ENCODE measurements at places on chromosomes 5 and 9. TPM values are rescaled to one million over a fixed set of nuclear protein-coding genes. Genes with fewer than 3 reads are reported as not detected.

- DNase-seq = no peak
These were observed 26.3 kb downstream of the GOLGA2 start for GRCh38 chr9:128249558-128249907.

MED10 gene
- 23.5 TPM for total RNA-seq

DNA sequence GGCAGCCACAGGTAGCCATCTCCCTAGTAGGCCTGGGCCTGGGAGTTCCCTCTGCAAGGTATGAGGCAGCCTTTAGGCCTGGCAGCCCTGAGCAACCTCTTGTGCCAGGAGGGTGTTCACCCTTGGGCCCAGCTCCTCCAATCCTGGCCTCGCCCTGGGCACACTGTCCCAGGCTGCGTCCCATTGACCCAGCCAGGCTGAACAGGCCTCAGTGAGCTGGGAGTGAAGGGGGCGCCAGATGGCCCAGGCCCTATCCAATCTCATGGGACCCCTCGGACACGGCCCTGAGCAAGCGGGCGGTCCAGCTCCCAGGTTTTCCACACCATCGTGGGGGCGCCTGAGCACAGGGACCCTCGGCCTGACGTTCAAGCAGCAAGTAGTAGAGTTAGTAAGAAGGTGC, 14.5 kb downstream of the SH3GLB2 start:
- no peak for DNase-seq

GRCh38 chr5:40615586-40616170, 64.0 kb upstream of the PTGER4 start:
- no peak for DNase-seq

DNA sequence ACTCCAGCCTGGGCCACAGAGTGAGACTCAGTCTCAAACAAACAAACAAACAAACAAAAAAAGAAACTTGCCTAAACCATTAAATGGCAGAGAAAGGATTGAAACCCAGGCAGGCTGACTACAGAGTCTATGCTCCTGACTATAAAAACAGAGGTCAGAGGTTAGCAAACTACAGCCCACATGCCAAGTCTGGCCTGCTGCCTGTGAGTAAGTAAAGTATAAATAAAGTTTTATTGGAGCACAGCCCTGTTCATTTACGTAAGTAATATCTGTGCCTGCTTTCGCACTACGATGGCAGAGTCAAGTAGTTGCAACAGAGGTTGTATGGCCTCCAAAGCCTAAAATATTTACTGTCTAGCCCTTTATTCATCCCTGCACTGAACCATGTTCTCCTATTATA, 11.6 kb downstream of the POLR1E start:
- no peak for DNase-seq

- no peak for DNase-seq
These were observed 117.9 kb downstream of the GADD45G start for GRCh38 chr9:89722712-89723111.

DNA sequence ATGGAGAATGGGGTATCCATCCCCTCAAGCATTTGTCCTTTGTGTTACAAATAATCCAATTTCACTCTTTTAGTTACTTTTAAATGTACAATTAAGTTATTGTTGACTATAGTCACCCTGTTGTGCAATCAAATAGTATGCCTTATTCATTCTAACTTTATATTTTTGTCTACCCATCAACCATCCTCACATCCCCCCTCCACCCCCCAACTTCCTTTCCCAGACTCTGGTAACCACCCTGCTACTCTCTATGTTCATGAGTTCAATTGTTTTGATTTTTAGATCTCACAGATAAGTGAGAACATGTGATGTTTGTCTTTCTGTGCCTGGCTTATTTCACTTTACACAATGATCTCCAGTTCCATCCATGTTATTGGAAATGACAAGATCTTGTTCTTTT, 15.4 kb upstream of the RANBP17 start:
- peak; percentile 15 for DNase-seq

DNA sequence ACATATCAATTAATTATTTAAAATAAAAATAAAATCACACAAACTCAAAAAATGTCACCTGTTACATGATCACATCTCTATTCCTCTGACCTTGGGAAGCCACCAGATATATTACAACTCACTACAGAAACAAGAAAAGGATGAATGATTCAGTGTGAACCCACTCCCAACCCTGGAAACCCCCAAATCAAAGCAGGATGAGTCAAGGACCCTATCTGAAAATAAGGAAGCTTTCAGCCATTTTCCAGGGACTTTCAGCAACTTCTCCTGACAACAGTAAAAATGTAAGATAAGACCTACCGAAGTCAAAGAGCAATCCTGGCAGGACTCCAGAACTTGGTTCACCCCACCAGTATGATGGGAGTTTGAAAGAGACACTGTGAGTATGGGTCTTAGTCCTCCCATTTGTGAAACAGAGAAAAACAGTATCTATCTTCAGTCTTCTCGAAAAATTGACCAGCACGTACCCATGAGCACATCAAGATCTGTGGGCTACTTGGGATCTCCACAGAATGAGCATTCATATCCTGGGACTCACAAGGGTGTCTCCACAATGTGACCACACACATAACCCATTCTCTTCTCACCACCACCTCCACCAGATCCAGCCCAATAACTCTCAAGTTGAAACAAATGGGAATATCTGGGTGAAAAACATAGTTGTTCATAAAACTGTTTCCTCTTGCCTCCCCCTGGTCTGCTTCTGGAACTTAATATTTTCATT, 9.9 kb downstream of the NRG2 start:
- no peak for DNase-seq

STC2 gene
- total RNA-seq = 96.3 TPM

DNA sequence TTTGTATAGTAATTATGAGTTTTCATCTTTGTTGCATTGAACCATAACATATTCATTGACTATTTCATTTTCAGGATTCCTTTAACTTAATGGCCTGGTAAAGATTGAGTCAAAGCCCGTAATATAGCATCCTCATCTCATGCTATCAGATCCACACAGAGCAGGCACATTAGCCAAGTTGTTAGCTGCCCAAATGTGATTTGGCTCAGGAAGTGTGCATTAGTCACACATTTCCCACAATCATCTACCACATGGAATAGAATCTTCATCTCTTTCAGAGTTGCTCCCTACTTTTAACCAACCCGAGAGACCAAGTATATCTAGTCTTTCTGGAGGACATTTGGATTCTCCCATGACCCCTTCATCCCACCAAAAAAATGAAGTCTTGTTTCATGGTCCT, 481.0 kb upstream of the PTGER4 start:
- no peak for DNase-seq

- no peak for DNase-seq
These were observed 19.1 kb upstream of the AK3 start for GRCh38 chr9:4760122-4760521.

DNA sequence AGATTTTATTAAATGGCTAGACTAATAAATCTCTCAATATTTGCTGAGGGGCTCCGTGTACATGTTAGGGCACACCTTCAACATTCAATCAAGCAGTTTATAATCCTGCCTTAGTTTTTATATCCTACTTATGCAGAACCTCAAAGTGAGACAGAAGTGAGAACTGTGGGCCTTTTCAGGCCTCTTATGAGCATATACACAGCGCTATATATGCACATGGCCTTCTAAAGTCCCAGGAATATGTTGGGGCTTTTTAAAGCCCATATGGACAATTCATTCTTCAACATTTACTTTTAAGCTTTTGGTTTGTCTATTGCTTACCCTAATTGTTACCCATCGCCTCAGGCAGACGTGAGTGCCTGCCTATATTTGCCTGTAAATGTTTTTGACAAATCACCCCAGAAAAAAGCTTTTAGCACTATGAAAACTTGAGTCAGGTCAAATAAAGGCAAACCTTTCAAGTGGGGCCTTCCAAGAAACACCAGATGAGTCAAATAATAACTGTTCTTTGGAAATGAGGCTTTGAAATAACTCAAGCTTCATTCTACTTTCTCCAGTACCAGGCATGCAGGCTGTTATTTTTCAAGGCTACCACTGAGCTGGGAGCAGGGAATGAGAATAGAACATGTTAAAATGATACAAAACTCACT, 58.2 kb downstream of the ESM1 start:
- no peak for DNase-seq

- no peak for DNase-seq
These were observed 218.6 kb downstream of the PIK3R1 start for GRCh38 chr5:68433923-68434879.

ADAMTS6 gene
- 14.3 TPM for total RNA-seq

DNA sequence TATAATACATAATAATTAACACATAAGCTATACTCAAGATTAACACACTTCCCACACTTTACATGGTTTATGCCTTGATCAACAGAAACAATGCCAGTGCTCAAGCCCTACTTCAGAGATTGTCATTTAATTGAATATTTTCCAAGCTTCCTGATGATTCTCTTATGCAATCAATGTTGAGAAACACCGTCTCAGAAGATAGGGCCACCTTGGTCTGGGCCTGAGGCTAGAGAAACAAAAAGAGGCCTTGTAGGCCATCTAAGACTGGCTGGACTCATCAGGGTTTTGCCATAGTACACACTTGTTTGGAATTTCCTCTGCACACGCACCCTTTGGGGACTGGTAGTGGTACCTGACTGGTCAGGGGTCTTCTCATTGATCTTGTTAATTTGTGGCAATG, 16.3 kb downstream of the C9orf152 start:
- DNase-seq = no peak

- no peak for DNase-seq
These were observed 10.0 kb downstream of the BSPRY start for GRCh38 chr9:113359385-113359784.

DNA sequence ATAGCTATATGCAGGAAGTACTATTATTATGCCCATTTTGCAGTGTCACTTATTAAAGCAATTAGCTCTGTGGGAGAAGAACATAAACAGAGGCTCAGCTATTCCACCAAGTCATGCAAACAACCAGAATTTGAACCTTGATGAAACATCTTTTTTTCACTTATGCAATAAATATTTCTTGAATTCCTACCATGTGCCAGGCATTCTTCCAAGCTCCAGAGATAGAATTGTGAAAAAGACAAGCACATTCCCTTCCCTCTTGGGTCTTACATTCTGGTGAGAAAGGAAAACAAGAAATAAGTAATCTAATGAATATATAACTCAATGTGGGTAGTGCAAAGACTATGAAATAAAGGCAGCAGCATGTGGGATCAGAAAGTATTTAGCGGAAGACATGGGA, 32.1 kb upstream of the ADRB2 start:
- DNase-seq = no peak

DNA sequence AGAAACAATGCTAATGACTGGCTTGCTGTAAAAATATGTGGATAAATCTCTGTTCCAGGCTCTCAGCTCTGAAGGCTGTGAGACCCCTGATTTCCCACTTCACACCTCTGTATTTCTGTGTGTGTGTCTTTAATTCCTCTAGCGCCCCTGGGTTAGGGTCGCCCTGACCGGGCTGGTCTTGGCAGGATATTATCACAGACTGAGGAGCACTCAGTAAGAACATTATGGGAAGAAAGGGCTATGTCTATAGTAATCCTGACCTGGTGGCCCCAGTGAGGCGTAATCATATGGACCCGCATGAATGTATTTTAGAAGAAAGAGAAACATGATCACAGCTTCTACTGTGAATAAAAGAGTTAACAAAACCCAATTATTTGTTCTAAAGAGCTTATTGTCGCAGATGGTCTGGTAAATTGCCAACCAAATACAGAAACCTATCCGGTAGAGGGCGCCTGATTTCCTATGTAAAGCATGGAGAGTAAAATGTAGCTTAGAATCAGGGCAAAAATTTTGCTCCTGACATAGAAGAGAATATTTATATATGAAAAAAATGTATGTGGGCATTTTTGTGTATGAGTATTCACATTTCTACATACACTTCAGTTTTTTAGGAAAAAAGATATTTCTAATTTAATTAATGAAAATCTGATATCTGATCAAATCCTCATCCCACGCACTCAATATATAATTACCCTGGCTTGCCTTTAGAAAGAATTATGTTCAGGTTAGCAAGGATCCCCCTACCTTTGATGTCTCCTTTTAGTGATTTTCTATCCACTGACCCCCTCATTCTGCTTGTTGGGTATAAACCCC, 5.8 kb upstream of the IFNA1 start:
- DNase-seq = peak; percentile 49

- DNase-seq = no peak
These were observed 13.8 kb upstream of the ERGIC1 start for GRCh38 chr5:172820046-172820767.

DNA sequence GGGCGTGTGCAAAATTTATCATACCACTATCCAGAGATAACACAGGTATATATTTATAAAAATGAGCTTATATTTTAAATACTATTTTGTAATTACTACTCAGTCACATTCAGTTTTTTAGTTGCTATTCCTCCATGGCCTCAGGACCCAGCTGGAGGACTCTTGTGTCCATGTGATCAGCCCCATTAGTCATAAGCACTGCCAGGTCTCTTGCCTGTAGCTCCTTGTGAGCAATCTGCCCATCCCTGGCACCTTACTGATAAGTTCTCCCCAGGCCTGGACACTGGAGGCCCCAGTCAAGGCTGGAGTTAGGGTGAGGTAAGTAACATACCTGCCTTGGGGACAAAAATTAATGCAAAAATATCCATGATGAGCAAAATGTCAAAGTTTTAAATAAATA, 29.5 kb upstream of the ADRB2 start:
- DNase-seq = no peak

DNA sequence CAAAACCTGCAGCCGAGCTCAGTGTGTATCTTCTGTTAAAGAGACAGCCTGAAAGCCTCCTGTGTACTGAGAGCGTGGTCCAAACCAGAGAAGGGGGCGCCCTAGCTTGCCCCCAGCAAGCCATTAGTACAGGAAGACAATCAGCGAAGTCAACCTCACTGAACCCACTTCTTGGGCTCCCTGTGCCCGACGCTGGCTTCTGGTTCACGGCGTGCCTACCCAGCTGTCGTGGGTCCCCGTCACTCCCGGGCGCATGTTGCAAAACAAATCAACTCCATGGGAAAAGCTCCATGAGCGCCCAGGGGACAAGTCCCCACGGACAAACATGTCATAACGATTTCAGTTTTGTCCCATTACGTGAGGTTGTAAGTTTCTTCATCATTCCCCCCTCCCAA, 326.9 kb downstream of the SH3GL2 start:
- no peak for DNase-seq

GRCh38 chr9:113356686-113357292, 7.4 kb downstream of the BSPRY start:
- DNase-seq = no peak

UGT3A1 gene
- not detected for total RNA-seq

DNA sequence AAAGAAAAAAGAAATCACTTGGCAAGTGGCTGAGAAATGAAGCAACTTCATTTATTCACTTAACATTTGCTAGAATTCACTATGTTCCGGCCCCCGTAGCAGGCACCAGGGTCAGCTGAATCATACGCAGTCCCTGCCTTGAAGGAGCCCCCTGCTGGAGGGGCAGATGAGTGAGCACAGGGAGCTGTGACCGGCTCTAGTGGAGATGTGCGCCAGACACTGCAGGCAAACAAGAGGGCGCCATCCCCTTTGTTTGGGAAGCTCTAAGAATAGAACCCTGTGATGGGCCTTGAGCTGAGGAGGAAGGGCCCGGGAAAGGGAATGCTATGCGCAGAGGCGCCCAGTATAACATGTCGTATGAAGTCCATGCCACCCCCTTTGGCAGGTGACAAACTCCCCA, 20.2 kb upstream of the RPL26L1 start:
- DNase-seq = no peak

- DNase-seq = no peak
These were observed 55.1 kb downstream of the TLE1 start for GRCh38 chr9:81633952-81634854.

GRCh38 chr5:13540168-13540750, 404.2 kb downstream of the DNAH5 start:
- no peak for DNase-seq

RAD17 gene
- total RNA-seq = 25.8 TPM
